ENCODE measurements at places on chromosomes 2 and 18.

GRCh38 chr2:207734264-207734635 lies 22.8 kb downstream of the CCNYL1 start:
- DNase-seq, result no peak

- no peak for DNase-seq
Measured at GRCh38 chr2:126309185-126309584, 346.8 kb upstream of the GYPC start.

DNA sequence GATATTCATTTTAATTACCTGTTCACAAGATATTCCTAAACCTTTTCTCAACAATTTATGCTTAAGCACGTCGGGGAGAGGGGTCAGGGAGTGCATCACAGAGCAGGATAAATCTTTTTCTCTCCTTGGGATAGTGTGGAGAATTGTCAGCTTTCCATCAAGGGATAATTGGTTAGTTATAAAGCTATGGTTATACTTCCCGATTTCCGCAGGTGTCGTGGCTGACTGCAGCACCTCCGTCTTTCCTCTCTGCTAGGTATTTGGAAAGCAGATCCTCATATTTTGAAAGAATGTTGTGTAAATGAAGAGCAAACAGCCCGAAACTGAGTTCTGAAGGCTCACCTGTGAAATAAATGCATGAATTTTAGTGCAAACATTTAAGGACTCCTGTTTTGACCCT lies 778 bp downstream of the DYNC2LI1 start:
- no peak for DNase-seq

DNA sequence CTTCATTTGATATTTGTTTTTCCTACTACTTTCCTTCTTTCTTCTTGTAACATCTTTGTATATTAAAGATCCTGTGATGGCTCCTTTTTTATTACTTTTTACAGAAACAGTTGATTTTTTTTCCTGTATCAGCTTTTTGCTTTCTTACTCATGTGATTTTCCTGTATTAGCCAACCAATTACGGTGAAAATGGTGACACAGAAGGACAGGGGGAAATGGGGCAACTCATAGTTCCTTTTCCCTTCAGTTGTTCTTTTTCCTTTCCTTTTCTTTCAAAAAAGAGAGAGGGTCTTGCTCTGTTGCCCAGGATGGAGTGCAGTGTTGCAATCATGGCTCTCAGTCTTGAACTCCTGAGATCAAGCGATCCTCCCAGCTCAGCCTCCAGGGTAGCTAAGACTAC lies 117.8 kb downstream of the ATL2 start:
- no peak for DNase-seq

- DNase-seq, result no peak
Measured at GRCh38 chr18:73812423-73812822, 335.2 kb downstream of the FBXO15 start.
